ENCODE measurements at places on chromosomes 7 and 10.
A peak's percentile ranks its signal among the peaks of the same experiment; 100 is the strongest.

DNA sequence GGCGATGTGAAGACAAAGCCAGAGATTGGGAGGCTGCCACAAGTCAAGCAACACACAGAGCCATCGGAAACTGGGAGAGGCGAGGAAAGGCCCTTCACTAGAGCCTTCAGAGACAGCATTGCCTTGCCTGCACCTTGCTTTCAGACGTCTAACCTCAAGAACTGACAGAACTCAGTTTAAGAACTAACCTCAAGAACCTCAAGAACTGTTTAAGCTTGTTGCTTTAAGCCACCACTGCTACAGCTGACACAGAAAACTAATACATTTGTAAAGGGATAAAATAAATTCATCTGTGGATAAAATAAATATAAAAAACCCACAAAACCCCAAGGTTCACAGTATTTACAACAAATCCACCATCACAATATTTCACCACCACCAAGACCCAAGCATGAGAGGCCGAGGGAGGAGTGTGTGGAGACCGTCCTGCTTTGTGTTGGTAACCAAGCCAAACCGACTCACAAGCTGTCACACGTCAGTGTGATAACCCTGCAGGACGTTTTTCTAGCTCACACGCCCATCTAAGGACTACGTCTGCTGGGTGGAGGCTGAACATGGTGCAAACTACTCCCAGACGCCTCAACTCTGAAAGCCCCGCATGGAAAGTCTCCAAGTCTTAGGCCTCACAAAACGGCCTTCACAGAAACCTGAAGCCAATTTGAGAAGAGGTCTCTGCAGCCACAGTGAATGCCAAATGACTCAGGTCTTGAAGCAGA, 116.8 kb downstream of the ABLIM1 start:
- peak; percentile 90 for DNase-seq

- no peak for DNase-seq
These were observed 220.5 kb downstream of the BAMBI start for GRCh38 chr10:28897617-28898464.

DNA sequence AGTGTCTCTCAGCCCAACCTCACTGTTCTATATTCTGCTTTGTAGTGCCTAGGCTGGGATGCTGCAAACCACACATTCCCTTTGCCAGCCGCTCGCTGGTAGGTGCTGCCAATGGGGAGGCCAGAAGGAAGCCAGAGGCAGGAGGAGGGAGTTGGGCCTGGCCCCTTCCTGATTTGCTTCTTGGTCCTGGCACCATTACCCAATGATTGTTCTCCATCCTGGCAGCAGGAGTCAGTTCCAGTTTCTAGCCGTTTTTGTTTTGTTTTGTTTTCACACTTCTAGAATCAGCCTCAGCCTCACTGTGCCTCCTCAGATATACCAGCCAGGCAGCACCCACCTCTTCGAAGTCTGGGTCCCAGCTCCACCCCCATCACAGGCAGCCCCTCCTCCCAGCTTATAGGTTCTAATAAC, 27.4 kb upstream of the LOXL4 start:
- no peak for DNase-seq

DNA sequence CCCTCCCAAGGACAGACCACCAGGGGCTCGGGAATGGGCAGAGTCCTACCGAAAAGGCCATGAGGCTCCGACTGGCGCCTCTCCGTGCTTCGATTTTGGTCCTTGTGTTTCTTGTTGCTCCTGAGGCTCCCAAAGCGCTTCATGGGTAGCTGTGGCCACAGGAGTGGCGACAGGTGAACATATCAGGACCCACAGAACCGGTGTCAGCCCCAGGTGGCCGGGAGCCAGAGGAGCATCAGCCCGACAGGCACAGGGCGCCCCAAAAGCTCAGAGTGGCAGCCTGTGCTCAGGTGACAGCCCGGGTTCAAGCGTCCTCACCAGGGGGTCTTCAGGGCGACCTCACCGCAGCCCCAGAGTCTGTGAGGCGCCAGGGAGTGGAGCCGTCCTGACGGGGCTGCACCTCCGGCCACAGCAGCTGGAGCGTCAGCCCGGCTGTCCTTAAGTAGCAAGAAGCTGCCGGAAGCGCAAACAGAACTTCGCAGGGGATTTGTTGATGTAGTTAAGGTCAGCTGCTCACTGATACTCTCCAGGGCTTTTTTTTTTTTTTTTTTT, 141.0 kb downstream of the PRKAG2 start:
- no peak for DNase-seq

DNA sequence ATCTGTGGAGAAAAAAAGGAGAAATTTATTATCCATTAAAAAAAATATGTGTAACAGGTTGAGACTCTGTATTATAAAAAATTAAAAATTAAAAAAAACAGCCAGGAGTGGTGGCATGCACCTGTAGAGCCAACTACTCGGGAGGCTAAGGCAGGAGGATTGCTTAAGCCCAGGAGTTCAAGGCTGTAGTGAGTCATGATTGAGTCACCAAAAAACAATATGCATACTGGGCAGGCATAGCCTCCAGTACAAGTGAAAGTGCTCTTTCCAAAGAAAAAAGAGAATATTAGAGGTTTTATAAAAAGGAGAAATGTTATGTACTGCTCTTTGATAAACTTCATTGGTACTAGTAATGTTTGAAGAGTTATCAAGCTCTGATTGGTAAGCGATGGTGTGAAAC, 647.1 kb upstream of the ZWINT start:
- no peak for DNase-seq

DNA sequence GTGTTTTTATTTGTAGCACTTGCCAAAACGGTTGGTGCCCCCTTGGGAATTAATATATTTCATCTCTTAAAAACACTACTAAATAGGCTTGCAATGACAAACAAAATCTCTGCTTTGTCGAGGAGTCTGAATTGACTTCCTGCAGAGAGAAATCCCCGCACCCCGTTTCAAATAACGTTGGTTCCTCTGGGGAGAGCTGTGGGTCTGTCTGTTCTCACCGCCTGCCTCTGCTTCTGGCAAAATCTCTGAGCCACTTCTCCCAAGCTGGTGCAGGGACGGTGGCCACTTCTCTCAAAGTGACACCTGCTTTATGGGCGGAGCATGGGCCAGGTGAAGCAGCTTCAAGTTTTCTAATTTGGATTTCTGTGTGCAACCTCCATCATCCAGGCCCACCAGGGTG, 186.3 kb upstream of the ADARB2 start:
- no peak for DNase-seq

GRCh38 chr7:27193335-27194001, 6.4 kb downstream of the HOXA13 start:
- no peak for DNase-seq

- no peak for DNase-seq
These were observed 205.9 kb downstream of the SEC23IP start for GRCh38 chr10:120098232-120098930.

DNA sequence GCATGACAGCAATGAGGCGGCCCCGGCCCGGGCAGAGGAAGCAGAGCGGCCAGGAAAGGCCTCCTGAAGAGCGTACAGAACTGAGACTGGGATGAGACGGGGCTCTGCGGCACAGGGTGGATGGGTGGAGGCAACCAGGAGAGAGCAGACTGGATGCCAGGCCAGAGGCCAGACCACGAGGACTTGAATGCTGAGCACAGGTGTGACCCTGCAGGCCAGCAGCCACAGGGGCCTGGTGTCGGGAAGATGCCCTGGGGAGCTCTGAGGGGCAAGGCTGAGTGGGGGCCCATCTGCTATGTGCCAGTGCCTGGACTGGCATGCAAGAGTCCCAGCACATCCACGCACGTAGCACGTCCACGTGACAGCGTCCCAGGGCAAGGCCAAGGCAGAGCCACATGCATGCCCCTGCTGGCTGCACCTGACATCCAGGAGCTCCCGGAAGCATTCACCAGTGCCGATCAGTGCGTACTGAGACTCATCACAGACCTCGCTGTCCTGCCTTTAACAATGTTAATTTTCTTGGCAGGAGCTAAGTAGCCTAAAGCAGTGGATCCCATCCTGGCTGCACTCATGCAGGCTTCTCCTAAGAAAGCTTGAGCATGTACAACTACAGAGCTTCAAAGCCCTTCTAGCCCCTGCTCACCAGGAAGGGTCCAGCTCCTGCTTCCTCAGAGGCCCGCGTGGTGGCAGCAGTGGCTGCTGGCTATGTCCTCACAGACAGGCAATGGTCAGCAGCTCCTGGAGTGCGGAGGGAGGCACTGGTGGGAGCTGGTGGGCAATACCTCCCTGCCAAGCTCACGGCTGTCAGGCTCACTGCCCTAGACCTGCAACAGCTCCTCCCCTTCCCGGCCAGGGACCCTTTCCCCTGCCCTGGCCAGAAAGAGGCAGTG, 18.0 kb downstream of the GRID1 start:
- no peak for DNase-seq

GRCh38 chr10:45235798-45236220, 79.6 kb downstream of the OR13A1 start:
- no peak for DNase-seq

GRCh38 chr7:2799253-2799652, 44.9 kb downstream of the GNA12 start:
- DNase-seq, result no peak

GRCh38 chr7:125563964-125564529, 634.4 kb upstream of the POT1 start:
- DNase-seq, result no peak

DNA sequence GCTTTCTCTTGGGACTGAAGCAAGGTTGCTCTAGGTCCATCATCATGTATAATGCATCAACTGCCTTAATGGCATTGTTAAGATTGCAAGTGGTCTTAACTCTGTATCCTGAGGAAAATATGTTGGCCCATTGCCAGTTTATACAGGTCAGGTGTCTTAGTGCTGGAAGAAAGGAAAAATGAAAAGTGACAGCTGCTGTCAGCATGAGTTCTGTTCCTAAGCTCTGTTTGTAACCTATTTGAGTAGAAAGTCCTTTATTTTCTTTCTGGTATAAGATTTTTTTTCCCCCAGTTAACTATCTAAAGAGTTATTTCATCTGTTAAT, 127.2 kb downstream of the SRI start:
- DNase-seq, result no peak

- peak; percentile 22 for DNase-seq
These were observed 159.5 kb upstream of the AGR3 start for GRCh38 chr7:17041324-17041723.

DNA sequence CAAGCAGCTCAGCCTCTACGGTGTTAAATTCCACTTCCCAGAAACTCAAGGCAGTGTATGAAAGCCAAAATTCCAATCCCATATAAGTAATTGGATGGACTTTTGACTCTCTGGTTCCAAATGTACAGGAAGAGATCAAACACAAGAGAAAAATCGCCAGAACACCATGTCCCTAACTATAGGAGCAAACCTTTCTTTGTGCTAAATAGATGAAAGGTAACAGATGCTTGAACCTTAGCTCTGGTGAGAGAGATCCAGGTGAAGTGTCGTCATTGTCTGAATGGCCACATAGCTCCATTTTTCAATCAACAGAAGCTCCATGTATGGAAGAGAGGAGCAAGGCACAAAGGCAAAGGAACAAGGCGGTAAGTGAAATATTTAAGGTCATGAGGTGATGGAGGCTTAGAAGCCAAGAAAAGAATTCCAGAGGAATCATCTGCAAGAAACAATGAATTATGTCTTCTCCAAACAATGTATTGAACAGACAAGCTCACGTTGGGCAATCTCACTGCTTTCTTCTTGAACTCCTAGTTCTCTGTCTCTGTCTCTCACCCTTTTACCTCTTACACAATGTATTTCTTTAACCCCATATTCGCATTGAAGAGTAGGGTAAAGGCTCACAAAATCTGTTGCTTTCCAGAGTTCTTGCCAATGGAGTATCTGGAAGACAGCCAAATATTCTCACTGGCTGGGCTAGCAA, 585.1 kb downstream of the GATA3 start:
- DNase-seq, result no peak

Measured in hepatic stellate cell (primary cell).